ENCODE measurements at places on chromosomes 2 and 18.

DNA sequence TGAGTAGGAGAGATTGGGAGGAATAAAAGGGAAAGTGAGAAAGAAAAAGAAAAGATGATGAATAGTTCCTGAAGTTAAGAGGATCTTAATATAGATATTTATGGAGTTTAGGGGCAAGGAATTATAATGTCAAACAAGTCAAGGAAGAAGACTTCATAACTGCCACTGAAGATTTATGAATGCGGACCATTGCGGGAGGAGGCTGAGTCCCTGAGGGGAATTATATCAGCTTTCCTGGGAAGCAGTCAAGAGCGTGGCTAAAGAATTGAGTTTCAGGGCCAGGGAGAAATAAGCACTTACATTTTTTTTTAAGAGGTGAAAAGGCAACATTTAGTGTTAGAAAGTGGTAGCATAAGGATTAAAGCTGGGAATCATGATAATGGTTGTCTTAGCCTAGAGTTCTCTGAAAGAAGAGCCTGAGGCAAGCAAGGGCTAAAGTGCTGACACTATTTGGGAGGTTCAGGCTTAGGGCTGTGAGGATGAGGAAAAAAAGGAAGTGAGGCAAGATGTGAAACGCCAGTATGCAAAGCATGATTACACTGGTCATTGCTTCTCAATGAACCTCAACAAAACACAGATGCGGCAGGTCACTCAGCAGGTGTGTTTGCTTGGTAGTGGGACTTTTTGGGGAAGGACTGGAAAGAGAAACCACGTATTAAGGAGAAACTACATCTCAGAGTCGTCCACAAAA, 217.1 kb downstream of the SLC4A3 start:
- DNase-seq = no peak

DNA sequence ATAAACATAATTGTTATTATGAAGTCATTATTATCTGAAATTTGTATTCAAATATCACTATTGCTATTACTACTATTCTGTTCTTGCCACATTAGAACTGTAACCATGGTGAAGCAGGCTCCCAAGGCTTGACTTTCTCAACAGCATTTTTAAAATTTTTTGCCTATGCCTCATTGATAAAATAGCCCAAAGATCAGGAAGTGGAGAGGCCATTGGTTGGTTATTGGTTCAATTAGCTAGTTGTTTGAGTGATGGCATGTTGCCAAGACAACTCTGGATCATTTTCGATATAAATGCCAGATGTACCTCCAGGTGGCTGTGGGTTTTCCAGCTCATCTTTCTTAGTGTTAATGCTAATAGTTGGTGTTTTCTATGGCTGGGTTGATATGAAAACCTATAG, 513.5 kb downstream of the TRIB2 start:
- no peak for DNase-seq

DNA sequence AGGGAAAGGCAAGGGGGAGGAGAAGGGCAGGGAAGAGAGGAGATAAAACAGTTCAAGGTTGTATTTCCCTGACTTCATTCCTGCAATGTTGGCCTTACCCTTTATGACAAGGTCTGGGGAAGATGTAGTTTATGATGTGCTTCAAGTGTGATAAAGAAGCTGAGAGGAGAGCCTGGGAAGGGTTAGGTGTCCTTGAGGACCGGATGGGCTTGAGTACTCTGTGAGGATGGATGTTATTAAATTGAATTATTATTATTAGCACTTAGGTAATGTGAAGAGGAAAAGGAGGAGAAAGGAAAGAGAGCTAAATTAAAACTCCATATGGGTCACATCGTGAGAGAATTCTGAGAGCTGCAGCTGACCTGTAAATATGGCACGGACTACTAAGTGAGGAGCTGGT, 719.4 kb upstream of the CELF4 start:
- no peak for DNase-seq

- DNase-seq = no peak
These were observed 103.4 kb upstream of the TFCP2L1 start for GRCh38 chr2:121388371-121388770.

GRCh38 chr2:233451950-233452349, 97.7 kb downstream of the DGKD start:
- DNase-seq = no peak

GRCh38 chr2:3379339-3379646, 201 bp upstream of the TRAPPC12 start:
- DNase-seq = no peak

GRCh38 chr2:236747426-236747825, 177.8 kb downstream of the ACKR3 start:
- no peak for DNase-seq

- DNase-seq = no peak
These were observed 119.9 kb upstream of the SERTAD2 start for GRCh38 chr2:64773461-64774118.

DNA sequence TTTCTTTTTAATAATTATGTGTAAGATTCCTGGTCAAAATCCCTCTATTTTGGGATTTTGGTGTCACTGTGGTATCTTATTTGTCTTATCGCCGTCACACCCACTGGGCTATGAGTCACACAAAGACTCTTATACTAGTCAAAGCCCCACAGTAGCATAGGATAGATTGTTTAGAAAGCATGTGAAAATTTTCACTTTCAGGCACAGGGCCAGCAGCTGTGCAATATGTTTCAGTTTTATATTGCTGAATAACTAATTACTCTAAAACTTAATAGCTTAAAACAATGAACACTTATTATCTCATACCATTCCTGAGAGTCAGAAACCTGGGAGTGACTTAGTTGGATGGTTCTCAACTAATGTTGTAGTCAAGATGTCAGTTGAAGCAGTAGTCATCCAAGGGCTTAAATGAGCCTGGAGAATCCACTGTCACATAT, 24.0 kb downstream of the CFAP210 start:
- DNase-seq = no peak

GRCh38 chr18:7070466-7070865, 47.1 kb downstream of the LAMA1 start:
- no peak for DNase-seq

GRCh38 chr2:5609201-5609600, 83.0 kb upstream of the SOX11 start:
- DNase-seq = no peak

GRCh38 chr18:23710068-23710527, 20.8 kb downstream of the LAMA3 start:
- no peak for DNase-seq

- no peak for DNase-seq
These were observed 738.1 kb upstream of the NXPH2 start for GRCh38 chr2:139518321-139518720.

DNA sequence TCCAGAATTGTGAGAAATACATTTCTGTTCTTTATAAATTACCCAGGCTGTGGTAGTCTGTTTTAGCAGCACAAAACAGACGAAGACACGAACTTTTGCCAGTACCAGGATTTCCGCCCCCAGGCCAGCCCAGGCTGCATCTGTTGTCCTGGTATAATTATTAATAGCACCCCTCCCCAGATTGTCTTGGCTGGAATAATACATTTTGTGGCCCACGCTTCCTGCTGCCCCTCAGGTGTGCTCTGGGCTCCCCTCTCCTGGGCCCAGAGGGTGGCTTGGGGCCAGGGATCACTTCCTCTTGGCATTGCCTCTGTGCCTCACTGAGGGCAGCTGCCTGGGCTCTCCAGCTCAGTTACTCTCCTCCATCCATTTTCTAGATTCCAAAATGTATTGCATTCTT, 102.1 kb upstream of the HS6ST1 start:
- no peak for DNase-seq

DNA sequence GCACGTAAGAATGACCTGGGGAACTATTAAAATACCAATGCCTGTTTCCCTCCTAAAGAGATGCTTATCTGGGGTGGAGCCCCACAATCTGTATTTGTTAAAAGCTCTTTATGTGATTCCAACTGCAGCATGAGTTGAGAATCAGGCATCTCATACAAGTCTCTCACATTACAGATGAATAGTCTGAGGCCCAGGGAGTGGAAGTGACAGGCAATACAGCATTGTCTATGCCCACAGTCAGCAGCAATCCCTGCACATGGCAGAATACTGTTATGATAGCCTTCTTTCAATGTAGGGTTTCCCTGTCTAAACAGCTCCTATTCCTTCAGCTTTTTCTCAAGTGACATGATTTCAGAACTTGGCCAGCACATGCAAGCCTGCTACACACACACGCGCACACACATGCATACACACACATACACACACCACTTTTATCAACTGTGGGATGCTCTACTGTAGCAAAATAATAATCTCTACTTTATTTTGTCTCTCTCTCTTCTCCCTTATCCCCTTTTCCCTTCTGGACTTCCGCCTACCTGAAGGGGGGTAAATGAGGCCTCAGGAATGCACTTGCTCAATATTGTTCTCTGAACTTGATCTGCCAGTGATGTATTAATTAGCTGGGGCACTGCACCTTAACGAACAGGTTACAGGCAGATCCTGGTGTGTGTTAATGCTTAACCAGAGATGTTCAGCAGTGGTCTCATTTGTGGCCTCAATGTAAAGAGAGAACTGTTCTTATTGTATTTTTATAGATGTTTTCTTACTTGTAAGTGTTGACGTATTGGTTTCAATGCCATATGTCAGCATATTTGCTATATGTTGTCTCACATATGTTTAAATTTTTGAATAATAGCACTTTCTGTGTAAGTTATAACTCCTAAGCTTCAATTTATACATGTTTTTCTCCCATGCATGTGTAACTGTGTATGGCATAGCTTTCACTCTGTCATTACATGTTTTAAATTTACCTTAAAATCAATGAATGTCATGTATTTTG, 116.0 kb downstream of the SETBP1 start:
- DNase-seq = no peak

- DNase-seq = no peak
These were observed 71.3 kb downstream of the KANSL1L start for GRCh38 chr2:210099940-210100339.

DNA sequence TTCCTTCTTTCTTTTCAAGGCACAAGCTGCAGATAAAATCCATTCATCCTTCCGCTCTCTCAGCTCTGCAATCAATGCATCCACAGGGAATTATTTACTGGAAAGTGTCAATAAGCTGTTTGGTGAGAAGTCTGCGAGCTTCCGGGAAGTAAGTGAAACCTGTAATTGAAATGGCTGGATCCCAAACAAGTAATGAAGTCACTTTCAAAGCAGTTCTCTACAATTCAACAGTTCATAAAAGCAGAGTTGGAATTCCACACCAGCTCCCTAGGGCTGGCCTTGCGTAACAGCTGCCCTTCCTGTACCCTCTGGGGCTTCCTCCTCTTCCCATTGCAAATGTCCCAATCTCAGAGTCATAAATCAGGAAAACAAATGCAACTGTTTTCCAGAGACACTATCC, 9.6 kb downstream of the SERPINB2 start:
- no peak for DNase-seq

DNA sequence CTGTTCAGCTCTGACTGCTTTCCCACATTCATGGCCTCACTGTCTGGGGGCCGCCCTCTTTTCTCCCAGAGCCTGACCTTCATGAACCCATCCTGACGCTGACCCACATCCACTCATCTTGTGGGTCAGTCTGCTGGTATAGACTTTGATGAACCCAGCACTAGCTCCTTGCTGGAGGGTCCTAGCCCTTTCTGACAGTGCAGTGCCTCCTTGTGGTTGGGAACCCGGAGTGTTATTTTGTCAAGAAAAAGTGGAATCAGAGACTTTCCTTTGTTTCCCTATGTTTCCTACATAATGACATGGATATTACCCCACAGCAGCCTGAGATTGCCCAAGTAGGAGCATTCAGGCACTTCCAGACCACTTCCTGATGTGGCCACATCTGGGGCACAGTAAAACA, 19.3 kb upstream of the OSR1 start:
- no peak for DNase-seq

DNA sequence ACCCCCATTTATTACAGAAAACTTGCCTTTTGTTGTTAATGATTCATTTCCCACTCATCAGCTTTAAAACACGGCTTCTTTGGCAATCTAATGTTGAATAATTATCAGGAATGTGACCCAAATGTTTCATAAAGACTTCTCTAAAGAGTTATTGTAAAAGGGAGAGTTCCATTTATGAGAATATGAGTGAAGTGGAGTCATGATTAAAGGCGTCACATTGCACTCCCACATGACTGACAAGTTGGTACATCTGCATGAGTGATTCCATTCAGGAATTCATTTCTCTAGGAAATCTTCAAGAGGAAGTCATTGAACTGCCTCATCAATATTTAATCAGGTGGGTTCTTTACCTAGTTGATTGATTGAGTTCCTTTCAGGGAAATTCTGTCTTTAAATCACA, 184.8 kb downstream of the LNPK start:
- DNase-seq = no peak

DNA sequence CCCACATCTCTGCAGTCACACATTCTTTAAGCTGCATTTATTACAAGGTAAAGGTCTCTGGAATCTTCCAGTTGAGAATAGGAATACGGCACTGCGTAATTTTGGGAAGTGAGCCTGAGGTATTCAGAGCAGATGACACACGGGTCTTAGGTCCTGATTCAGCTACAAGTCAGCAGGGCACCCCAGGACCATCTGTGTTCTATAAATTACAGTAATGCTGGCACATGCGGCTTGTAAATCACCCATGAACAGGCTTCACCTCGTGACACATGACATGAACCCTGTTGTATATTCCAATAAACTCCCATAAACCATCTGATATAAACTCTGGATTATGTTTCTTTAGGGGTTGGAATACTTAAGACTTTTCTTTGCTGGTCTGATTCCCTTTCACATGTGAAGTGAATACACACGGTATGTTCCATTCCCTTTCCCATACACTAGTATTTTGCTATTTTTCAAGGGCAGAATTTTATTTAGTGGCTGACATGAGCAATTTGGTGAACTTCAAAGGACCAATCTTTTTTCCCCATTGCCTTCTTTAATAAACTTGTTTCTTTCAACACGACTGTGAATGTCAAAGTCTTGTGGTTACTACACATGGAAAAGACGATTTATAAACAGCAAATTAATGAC, 298.6 kb downstream of the MEIS1 start:
- no peak for DNase-seq

DNA sequence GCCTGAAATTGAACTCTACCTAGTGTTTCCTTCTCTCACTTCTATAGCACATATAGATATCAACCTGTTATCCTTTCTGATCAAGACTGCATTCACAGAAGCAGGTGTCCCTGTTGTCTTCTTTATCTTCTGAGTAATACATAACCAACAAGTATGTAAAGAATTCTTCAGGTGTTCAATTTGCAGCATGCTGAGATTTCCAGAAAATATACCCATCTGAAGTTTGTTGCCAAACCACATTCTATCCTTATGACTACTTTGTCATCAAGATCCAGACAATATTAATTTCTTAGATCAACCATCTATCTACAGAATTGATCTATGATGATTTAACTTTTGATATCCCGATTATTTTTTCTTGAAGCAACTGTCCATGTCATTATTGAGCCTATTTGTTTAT, 69.5 kb downstream of the TGFA start:
- no peak for DNase-seq

- no peak for DNase-seq
These were observed 33.5 kb downstream of the DAPL1 start for GRCh38 chr2:158828378-158829164.

GRCh38 chr2:233815861-233816260, 37.7 kb downstream of the MROH2A start:
- DNase-seq = no peak

DNA sequence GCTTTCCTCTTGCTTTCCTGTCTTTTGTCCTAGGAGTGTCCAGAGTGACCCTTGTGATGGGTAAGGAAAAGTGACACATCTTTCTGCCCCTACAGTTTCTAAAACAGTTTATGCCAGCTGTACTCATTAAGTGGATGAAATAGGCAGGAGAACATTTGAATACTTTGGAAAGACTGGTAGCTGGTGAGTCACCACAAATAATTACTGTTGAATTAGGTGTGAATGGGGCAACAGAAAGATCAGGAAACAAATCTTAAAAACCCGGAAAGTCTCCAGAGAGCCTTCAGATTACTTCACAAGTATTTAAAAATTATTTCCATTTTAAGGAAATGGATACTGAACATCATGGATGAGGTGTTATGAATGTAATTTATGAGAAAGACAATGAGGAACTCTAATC, 278.5 kb downstream of the CLIP4 start:
- no peak for DNase-seq

All from B cell (primary cell).